Adipocyte (in vitro differentiated cells): ENCODE measurements at places on chromosomes 16 and 17.

GRCh38 chr17:55652825-55653224 is 69.8 kb downstream of the TMEM100 start:
- DNase-seq: no peak

DNA sequence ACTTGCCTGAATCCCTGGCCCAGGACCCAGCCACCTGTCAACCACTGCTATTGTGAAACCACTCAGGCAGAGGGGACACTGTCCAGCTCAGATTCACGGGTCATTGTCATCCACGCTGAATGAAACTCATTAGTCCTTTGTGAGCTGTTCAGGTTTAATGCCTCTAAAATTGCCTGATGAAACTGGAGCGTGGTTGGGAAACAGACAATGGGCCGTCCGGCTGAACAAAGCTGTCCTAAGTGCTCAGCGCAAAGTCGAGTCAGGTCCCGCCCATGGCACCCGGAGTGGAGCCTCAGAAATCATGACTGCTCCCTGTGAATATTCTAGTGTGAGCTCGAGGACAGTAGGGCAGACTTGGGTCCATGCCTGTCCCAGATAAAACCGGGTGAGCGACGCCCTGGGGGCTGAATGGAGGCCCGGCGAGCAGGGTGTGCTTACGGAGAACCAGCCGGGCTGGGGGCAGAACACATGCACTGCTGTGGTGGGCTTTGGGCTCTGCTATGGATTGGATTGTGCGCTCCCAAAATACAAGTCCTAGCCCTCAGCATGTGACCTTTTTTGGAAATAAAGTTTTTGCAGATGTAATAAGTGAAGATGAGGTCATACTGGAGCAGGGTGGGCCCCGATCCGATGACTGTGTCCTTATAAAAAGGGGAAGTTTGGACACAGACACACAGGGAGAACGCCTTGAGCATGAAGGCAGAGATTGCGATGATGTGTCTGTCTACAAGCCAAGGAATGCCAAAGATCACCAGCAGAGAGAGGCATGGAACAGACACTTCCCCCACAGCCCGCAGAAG is 12.9 kb upstream of the CMIP start:
- DNase-seq: peak; percentile 62

DNA sequence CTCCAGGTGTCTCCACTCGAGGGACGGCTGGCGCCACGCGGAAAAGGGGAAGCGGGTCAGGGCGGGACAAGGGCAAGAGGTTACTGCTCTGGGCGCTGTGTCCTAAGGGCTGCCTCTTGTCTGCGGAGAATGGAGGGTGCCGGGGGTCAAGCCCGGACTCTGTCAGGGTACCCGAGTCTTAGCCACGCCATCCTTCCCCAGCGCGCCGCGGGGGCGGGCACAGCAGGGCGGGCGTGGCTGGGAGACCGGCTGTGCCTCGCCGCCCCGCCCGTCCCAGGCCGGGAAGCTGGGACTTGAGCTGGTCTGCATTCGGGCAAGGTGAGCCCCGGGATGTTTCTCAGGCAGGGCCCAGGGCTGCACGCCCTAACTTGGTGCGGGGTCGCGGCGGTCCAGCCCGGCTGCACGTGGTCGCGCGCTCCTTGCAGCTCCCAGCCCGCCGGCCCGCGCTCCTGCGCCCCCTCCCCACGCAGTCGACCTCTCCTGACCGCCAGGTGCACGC is 6.2 kb upstream of the ACTG1 start:
- DNase-seq: peak; percentile 68

GRCh38 chr16:1771864-1772361 is 570 bp upstream of the NME3 start:
- DNase-seq: no peak

DNA sequence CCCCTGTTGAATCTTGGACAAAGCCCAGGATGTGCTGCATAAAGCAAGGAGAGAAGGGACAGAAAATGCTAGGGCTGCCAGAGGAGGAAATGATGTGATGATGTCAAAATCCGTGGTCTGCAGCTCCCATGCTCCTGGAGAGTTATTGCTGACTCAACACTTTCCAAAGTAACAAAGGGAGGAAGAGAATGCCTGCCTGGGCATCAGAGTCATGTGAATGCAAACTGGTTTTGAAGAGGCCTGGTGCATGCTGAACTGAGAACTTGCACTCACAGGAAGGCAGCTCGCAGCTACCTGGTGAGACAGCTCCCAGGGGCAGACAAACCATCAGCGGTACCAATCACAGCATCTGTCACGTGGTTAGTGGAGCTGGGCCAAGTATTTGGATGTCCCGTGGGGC is 2.8 kb downstream of the MARVELD3 start:
- DNase-seq: no peak

DNA sequence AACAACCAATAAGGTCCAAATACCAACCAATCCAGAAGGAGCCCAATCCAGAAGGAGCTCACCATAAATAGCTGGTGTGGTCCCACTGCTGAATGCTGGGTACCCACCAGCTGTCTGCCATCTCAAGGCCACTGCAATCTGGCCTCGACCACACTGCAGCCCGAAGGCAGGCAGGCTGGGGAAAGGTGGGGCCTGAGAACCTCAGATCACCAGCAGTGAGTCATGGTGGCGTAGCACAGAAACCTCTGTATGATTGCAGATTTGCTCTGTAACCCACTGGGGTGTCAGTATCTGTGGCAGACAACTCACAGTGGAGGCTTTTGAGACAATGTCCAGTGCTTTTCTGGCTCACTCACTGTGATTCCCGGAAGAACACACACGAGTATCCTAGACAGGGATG is 14.7 kb upstream of the CMTR2 start:
- DNase-seq: no peak

GRCh38 chr16:67703626-67704025 is 15.5 kb downstream of the GFOD2 start:
- no peak for DNase-seq

- DNase-seq: no peak
These were observed 75.7 kb downstream of the NDE1 start for GRCh38 chr16:15725641-15726240.

DNA sequence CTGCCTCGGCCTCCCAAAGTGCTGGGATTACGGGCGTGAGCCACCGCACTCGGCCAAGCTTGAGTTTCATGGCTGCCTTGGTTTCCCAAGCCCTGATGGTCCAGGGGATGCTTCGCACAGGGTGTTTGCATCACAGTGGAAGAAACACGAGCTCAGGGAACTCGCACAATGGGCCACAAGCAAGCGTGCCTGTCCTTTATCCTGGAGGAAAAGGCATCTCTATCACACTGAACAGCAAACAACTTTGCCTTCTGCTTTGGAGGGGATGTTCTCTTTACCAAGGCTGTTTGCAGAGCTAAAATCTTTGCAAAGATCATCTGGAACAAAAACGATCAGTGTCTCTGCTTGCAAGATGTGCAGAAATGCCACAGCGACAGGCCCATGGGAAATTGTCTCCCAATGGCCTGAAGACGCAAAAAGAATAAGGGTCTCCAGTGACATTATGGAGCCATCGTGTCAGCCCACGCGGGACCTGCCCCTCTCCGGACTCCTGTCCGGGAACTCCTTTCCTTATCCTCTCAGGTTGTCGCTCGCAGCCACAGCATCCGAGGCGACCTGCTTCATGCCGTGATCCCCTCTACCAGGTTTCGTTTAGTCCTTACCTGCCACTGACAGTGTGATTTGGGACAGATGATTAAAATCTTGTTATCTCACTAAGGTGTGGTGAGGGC is 44.1 kb upstream of the CBFA2T3 start:
- no peak for DNase-seq
